ENCODE measurements at places on chromosomes 3 and 15.

DNA sequence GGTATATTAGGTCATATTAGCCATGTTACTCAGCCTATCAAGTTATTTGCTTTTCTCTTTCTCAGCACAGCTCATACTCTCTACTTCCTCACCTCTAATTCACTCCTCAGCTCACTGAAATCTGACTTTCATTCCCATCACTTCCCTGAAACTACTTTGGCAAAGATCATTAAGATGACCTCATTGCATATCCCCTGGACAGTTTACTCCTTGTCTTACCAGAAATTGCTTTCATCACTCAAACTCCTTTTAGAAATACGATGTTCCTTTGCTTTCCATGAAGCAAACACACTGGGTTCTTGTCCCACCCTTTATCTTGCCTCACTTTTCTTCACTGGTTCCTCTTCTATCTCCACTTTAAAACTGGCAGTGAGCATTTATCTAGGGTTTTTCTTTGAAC, 354.4 kb downstream of the TUSC7 start:
- DNase-seq = peak; percentile 88

GRCh38 chr3:30475038-30475808, 131.2 kb upstream of the TGFBR2 start:
- DNase-seq = no peak

GRCh38 chr3:133592843-133593242, 19.4 kb downstream of the CDV3 start:
- DNase-seq = no peak

- no peak for DNase-seq
Measured at GRCh38 chr15:75599401-75599800, 20.3 kb upstream of the PTPN9 start.

- DNase-seq = no peak
Measured at GRCh38 chr3:144263706-144264105, 292.1 kb downstream of the DIPK2A start.

DNA sequence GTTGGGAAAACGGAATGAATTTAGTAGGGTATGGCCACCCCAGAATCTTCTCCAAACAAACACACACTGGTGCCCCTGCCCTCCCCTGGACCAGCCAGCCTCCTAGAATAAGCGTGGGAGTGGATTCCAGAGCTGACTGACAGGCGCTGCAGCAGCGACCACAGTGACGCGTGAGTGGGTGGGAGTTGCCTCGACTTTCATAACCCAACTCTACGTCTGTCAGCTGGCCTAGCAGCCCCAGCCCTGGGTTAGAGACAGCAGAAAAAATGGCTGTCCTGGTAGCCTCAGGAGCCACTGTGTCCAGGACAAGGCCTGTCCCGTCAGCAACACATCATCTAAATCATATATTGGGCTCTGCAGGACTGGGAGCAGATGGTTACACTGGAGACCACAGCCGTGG, 10.0 kb downstream of the PLA2G4B start:
- DNase-seq = no peak
